ENCODE measurements at places on chromosomes 2 and 18. TPM values are rescaled to one million over a fixed set of nuclear protein-coding genes. Genes with fewer than 3 reads are reported as not detected.

DNA sequence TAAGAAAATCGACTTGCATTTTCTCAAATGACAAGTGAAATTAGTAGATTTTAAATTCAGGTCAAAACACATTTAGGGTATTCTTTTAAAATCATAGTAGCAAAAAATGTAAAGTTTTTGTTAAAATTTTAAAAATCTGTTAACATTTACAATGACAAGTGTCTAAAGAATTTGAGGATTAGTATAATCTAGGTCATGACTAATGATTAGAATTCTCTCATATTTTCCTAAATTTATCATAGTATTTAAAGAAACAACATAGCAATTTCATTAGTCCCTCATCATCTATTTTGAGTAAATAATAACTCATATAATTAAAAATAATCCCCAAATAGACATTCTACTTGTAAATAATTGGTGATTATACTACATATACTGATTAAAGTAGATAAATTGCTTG is 23.6 kb downstream of the THUMPD2 start:
- no peak for DNase-seq
- no peak overlapping the region for H3K4me3 ChIP-seq
- H3K27ac ChIP-seq: no peak overlapping the region
- H3K27me3 ChIP-seq: no peaks in the 10 kb centered on the region
- peaks cover 93% of the 10 kb centered on the region for H3K36me3 ChIP-seq
- no peaks in the 10 kb centered on the region for H3K4me1 ChIP-seq

C1D gene
- polyA plus RNA-seq: 45.9 TPM

DNA sequence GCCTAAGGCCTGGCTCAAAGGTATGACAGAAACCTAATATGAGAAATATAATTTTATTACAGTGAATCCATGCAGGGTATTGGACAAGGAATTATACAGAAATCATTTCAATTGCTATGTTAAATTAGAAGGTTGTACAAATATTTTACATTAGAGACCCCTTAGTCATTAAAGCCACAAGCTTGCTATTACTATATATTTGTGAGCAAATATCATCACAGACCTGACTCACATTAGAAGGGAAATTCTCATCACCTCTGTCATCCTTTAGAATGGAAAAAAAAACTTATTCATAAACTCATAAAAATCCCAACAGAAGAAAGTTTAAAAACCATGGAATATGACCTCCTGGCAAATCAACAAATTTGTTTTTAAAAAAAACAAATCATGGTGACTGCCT is 277.9 kb downstream of the DCC start:
- no peak overlapping the region for H3K4me3 ChIP-seq
- H3K36me3 ChIP-seq: no peaks in the 10 kb centered on the region
- H3K27me3 ChIP-seq: no peaks in the 10 kb centered on the region

RAB17 gene
- polyA plus RNA-seq: 0.10 TPM

- H3K27ac ChIP-seq: no peak overlapping the region
- no peak for DNase-seq
- no peaks in the 10 kb centered on the region for H3K36me3 ChIP-seq
Measured at GRCh38 chr2:230124757-230125431, 56.2 kb upstream of the SLC16A14 start.

GRCh38 chr2:145112467-145112866 is 592.5 kb upstream of the ZEB2 start:
- H3K36me3 ChIP-seq: no peaks in the 10 kb centered on the region
- no peak overlapping the region for H3K27ac ChIP-seq
- no peak overlapping the region for H3K4me3 ChIP-seq
- no peak for DNase-seq

MAPRE2 gene
- 14.1 TPM for polyA plus RNA-seq

- no peaks in the 10 kb centered on the region for H3K36me3 ChIP-seq
- no peak for DNase-seq
- H3K27me3 ChIP-seq: no peaks in the 10 kb centered on the region
- H3K27ac ChIP-seq: no peak overlapping the region
- H3K4me1 ChIP-seq: peaks cover 13% of the 10 kb centered on the region
- H3K4me3 ChIP-seq: no peak overlapping the region
Measured at GRCh38 chr2:160156100-160156499, 44.0 kb downstream of the ITGB6 start.

TUBA3E gene
- polyA plus RNA-seq: not detected

MRPL33 gene
- 153 TPM for polyA plus RNA-seq

CAPN14 gene
- 0.08 TPM for polyA plus RNA-seq

DNA sequence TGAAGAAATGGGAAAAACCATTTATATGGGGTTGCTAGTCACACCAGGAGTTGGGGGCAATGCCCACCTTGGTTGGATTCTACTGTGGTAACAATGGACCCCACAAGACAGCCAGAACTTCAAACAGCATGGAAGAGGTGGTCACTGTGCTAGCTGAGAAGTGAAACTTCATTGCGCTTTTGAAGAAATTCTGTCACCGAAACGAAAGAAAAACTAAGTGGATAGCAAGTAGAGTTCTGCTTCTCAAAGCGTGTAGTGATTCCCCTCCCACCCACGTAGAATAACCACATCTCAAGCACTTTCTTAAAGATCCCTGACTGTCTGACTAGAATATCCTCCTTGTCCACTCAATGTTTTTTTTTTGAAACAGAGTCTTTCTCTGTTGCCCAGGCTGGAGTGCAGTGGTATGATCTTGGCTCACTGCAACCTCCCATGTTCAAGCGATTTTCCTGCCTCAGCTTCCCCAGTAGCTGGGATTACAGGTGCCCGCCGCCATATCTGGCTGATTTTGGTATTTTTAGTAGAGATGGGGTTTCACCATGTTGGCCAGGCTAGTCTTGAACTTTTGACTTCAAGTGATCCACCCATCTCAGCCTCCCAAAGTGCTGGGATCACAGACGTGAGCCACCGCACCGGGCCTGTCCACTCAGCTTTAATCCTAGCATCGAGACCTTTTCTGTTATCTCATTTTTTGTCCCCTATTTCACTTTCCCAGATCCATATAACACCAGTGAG is 30.1 kb upstream of the CCL20 start:
- no peaks in the 10 kb centered on the region for H3K36me3 ChIP-seq
- no peaks in the 10 kb centered on the region for H3K27me3 ChIP-seq
- H3K4me3 ChIP-seq: no peak overlapping the region
- no peak for DNase-seq
- H3K4me1 ChIP-seq: no peaks in the 10 kb centered on the region
- H3K27ac ChIP-seq: no peak overlapping the region

DNA sequence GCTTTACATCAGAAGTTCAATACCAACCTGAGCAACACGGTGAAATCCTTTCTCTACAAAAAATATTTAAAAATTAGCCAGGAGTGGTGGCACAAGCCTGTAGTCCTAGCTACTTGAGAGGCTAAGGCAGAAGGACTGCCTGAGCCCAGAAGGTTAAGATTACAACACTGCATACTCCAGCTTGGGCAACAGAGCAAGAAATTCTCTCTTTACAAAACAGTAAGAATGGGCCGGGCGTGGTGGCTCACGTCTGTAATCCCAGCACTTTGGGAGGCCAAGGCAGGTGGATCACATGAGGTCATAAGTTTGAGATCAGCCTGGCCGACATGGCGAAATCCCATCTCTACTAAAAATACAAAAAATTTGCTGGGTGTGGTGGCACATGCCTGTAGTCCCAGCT is 113.2 kb downstream of the USP34 start:
- H3K4me3 ChIP-seq: no peak overlapping the region
- peaks cover 53% of the 10 kb centered on the region for H3K36me3 ChIP-seq
- H3K27me3 ChIP-seq: no peaks in the 10 kb centered on the region
- DNase-seq: no peak
- H3K4me1 ChIP-seq: no peaks in the 10 kb centered on the region

DNA sequence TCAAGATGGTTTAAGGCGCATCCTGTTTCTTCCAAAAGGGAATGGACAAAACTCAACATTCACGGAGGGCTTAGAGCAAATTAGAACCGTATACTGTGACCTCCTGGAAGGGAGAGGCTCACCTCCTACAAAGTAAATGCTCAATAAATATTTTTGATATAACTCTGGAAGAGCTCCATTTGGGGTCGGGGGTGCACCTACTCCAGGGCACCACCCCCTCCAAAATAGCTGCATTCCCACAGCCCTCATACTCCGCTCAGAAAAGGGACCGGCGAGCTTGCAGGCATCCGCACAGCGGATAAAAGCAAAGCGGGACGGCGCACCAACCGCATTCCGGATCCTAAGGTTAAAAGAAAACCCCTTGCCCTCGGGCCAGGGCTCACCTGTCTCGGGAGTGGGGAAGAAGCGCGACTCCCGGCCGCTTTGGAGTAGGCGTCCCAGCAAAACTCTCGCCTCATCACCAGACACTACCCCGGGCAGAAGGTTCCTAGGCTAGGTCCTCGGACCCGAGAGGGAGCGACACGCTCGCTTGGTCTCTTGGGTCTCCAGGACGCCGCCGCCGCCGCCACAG is 378 bp downstream of the WDPCP start:
- H3K36me3 ChIP-seq: peaks cover 12% of the 10 kb centered on the region
- H3K27me3 ChIP-seq: no peaks in the 10 kb centered on the region
- H3K27ac ChIP-seq: peak overlapping the region; percentile 89
- H3K4me1 ChIP-seq: peaks cover 6% of the 10 kb centered on the region

DNA sequence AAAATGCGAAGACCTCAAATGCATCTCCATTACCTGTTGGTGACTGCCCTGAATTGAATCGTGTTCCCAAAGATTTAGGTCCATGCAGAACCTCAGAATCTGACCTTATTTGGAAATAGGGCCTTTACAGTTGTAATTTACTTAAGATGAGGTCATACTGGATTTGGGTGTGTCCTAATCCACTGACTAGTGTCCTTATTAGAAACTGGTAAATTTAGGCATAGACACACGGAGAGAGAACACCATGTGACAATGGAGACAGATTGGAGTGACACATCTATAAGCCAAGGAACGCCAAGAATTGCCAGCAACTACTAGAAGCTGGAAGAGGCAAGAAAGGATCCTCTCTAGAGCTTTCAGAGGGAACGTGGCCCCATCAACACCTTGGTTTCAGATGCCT is 203.1 kb downstream of the SMAD2 start:
- no peaks in the 10 kb centered on the region for H3K4me1 ChIP-seq
- no peaks in the 10 kb centered on the region for H3K27me3 ChIP-seq
- no peak for DNase-seq
- H3K27ac ChIP-seq: no peak overlapping the region
- H3K36me3 ChIP-seq: no peaks in the 10 kb centered on the region

UGT1A7 gene
- polyA plus RNA-seq: not detected

DNA sequence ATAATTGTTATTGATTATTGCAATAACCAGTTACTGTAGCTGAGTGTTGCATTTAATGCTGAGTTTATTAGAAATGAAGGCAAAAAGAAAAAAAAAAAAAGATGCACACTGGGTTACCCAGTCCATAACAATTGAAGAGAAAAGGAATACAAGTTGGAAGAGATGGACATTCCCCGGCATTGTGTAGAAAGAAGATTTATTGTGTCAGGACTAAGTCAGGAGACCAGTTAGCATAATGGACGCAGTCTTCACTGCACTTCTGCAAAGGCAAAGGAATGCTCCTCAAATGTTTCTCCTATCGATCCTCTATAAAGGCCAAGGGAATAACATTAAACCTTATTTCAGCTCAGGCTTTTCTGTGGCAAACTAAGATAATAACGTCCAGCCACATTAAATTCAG is 157.8 kb downstream of the INSIG2 start:
- H3K27ac ChIP-seq: no peak overlapping the region
- no peak overlapping the region for H3K4me3 ChIP-seq
- H3K27me3 ChIP-seq: no peaks in the 10 kb centered on the region
- no peaks in the 10 kb centered on the region for H3K36me3 ChIP-seq
- no peaks in the 10 kb centered on the region for H3K4me1 ChIP-seq
- DNase-seq: no peak

LONRF2 gene
- polyA plus RNA-seq: 2.4 TPM

DNA sequence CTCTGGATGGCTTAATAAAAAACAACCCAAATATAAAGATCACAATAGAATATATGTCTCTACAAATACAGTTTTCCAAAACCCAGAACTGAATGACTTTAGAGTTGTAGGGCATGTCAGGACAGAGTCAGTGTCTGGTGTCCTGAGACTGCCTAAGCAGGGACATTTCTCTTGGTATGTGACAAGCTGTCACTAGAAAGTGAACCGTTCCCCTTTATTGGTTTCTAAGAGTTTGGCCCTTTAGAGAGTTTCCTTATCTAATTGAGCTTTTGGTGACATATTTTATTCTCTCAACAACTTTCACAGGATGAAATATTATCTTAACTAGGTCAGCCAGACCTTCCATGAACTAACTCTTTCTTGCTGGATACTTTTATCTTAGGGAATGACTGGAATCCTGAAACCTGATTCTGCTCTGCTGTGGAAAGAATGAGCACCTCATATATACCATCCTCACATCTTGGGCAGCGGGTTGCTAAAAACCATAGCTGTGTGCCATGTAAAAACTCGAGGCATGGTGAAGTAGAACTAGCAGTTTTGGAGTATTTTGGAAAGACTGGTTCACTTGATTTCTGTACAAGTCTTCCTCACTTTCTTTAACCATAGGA is 54.8 kb downstream of the CAVIN2 start:
- no peak overlapping the region for H3K4me3 ChIP-seq
- no peak for DNase-seq
- no peaks in the 10 kb centered on the region for H3K4me1 ChIP-seq
- no peaks in the 10 kb centered on the region for H3K36me3 ChIP-seq

ANKAR gene
- 2.1 TPM for polyA plus RNA-seq

- no peak for DNase-seq
- no peak overlapping the region for H3K4me3 ChIP-seq
- no peaks in the 10 kb centered on the region for H3K36me3 ChIP-seq
- H3K27ac ChIP-seq: no peak overlapping the region
- no peaks in the 10 kb centered on the region for H3K4me1 ChIP-seq
Measured at GRCh38 chr2:34447097-34447496, 848.0 kb upstream of the FAM98A start.

CAVIN2 gene
- polyA plus RNA-seq: 1.5 TPM

DNA sequence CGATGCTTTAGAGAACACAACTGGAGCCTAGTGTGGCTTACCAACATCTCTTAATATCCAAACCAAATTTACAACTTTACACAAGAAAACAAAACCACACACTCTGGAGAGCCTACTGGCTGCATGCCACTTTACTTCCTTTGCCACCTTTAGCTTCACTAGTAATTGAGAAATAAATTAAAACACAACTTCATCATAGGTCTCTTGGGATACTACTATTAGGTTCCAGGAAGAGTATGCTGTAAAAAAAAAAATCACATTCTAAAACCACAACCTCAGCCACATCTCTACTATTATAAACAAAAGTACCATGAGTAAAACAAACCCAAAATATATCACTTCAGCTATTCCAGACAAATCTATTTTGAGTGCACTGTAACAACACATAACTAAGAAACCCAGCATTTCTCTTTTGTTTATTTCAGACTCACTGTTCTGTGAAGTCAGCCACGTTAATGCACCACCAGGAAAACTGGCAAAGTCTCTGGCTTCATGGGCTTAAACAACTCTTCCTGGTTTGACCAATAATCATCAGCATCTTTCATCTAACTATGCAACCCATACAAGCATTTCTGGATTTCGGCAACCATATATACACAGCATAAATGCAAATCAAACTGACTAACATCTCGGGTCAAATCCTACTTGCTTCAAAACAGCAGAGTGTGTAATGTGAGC is 59.1 kb downstream of the REV1 start:
- peaks cover 58% of the 10 kb centered on the region for H3K36me3 ChIP-seq
- H3K27me3 ChIP-seq: no peaks in the 10 kb centered on the region
- H3K4me1 ChIP-seq: no peaks in the 10 kb centered on the region
- no peak for DNase-seq

PTPRN gene
- polyA plus RNA-seq: 9.5 TPM

Data from SK-N-SH (cell line).